ENCODE measurements at places on chromosomes 6 and 20.

- no peak for DNase-seq
Measured at GRCh38 chr20:52008874-52009273, 182.7 kb downstream of the ZFP64 start.

DNA sequence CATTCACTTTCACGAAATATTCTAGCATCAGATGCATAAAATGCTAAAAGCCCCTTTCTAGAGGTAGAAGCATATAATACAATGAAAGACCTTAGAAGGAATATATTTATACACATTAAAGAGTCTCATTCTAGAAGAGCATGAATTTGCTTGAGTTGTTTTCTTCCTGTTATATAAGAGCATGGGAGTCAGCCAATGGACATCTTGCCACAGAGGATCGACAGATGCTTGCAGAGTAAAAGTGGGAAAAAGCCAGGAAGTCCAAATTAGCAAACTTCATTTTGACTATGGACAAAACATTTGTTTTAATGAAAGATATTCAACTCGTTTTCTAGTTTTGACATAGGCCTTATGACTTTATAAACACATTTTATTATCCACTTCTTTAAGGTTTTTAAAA, 44.2 kb upstream of the RIPPLY2 start:
- no peak for DNase-seq

DNA sequence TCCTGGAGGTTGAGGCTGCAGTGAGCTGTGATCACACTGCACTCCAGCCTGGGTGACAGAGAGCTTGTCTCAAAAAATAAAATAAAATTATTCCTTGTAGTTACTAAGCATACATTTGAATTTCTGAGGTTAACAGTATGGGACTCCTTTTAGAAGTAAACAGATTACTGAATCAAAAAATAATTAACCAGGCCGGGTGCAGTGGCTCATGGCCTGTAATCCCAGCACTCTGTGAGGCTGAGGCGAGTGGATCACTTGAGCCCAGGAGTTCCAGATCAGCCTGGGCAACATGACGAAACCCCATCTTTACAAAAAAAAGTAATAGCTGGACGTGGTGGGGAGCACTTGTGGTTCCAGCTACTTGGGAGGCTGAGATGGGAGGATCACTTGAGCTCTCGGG, 22.1 kb upstream of the EEF1A1 start:
- DNase-seq = no peak

DNA sequence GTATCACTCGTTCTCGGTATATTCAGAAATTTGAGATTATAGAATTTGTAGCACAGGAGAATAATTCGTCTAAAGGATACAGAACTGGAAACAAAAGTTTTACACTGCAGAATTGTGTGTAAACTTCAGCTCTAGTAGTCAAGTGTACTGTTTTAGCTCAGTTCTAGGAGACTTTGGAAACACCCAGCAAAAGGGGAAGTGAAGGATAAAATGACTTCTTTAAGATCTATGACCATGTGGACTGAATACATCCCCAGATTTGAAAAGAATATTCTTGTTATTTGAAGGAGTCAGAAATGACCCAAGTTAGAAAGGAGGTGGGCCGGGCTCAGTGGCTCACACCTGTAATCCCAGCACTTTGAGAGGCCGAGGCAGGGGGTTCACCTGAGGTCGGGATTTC, 174.0 kb upstream of the FOXQ1 start:
- no peak for DNase-seq
